ENCODE measurements at places on chromosomes 3 and 15.

- DNase-seq, result no peak
These were observed 145.5 kb downstream of the GMNC start for GRCh38 chr3:190716961-190717360.

GRCh38 chr15:48645558-48646330 lies at the start of gene FBN1:
Gene FBN1 (minus strand): TSS chr15:48645709. CDS start chr15:48644769, 940 bp downstream.
- DNase-seq, result no peak

GRCh38 chr3:69806735-69807438 lies 67.6 kb downstream of the MITF start:
- DNase-seq, result no peak

GRCh38 chr3:99624496-99625236 lies 13.7 kb upstream of the COL8A1 start:
- no peak for DNase-seq

GRCh38 chr3:89332793-89333192 lies 225.4 kb downstream of the EPHA3 start:
- no peak for DNase-seq

- DNase-seq, result no peak
These were observed 85.1 kb upstream of the CSPG5 start for GRCh38 chr3:47663630-47664240.

- no peak for DNase-seq
These were observed 97.1 kb downstream of the TMEM212 start for GRCh38 chr3:171940151-171940649.

- DNase-seq, result no peak
These were observed 590.6 kb downstream of the MAGI1 start for GRCh38 chr3:65448120-65448519.

DNA sequence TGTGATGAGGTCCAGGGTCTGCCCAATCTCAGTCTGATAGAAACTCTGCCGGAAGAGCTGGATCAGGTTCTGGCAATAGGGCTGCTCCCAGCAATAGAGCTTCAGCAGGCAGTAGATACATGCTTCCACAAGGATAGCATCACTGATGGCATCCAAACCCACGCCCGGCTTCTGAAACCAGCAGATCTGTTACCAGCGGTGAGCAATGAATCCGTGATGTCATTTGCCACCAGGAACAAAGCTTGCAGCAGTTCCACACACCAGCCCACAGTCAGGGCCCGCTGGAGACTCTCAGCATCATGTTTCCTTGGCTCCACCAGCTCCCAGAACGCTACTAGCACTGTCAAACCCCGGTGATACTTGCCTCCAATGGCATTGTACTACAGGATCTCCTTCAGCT lies 19.3 kb upstream of the TTBK2 start:
- no peak for DNase-seq
